ENCODE measurements at places on chromosomes 11 and 22. TPM values are rescaled to one million over a fixed set of nuclear protein-coding genes. Genes with fewer than 3 reads are reported as not detected.

- H3K4me3 ChIP-seq: no peak overlapping the region
- DNase-seq: no peak
- H3K36me3 ChIP-seq: no peaks in the 10 kb centered on the region
- H3K27ac ChIP-seq: no peak overlapping the region
Measured at GRCh38 chr11:66477263-66478201, 2.7 kb upstream of the DPP3 start.

GRCh38 chr11:67351275-67352005, 1.9 kb downstream of the POLD4 start:
- no peak overlapping the region for H3K4me3 ChIP-seq
- H3K36me3 ChIP-seq: no peaks in the 10 kb centered on the region
- no peak overlapping the region for H3K27ac ChIP-seq
- peaks cover 31% of the 10 kb centered on the region for H3K4me1 ChIP-seq
- H3K27me3 ChIP-seq: no peaks in the 10 kb centered on the region

The OR2AG1 gene
- not detected for total RNA-seq

- H3K36me3 ChIP-seq: no peaks in the 10 kb centered on the region
- H3K4me1 ChIP-seq: peaks cover 33% of the 10 kb centered on the region
- H3K4me3 ChIP-seq: no peak overlapping the region
- no peaks in the 10 kb centered on the region for H3K27me3 ChIP-seq
- DNase-seq: peak; percentile 72
- no peak overlapping the region for H3K27ac ChIP-seq
Measured at GRCh38 chr22:36435516-36436415, 45.7 kb downstream of the TXN2 start.

The CASP1 gene
- total RNA-seq: not detected

- no peaks in the 10 kb centered on the region for H3K27me3 ChIP-seq
- no peak overlapping the region for H3K27ac ChIP-seq
- peak; percentile 50 for DNase-seq
- H3K36me3 ChIP-seq: no peaks in the 10 kb centered on the region
- peaks cover 14% of the 10 kb centered on the region for H3K4me1 ChIP-seq
Measured at GRCh38 chr22:30325065-30325720, 1.5 kb downstream of the TBC1D10A start.

GRCh38 chr11:9569588-9570164, 3.8 kb upstream of the WEE1 start:
- peaks cover 32% of the 10 kb centered on the region for H3K4me1 ChIP-seq
- no peak for DNase-seq
- peaks cover 13% of the 10 kb centered on the region for H3K27me3 ChIP-seq
- H3K36me3 ChIP-seq: no peaks in the 10 kb centered on the region
